ENCODE measurements at places on chromosomes 5 and 9. TPM values are rescaled to one million over a fixed set of nuclear protein-coding genes. Genes with fewer than 3 reads are reported as not detected.

Gene AJM1
- 3.5 TPM for total RNA-seq

Gene HNRNPAB
- 326 TPM for total RNA-seq

Gene ATP6V0E1
- total RNA-seq: 268 TPM

Gene SEC24A
- 16.9 TPM for total RNA-seq

Gene MIER3
- 13.0 TPM for total RNA-seq

Gene CD180
- not detected for total RNA-seq

Gene IFNB1
- not detected for total RNA-seq

Gene ENTPD2
- 0.67 TPM for total RNA-seq

Gene TRAF1
- total RNA-seq: 7.0 TPM

Gene ODF2
- 30.7 TPM for total RNA-seq

Gene ADAMTSL2
- not detected for total RNA-seq
